ENCODE measurements at places on chromosomes 13 and 19.

DNA sequence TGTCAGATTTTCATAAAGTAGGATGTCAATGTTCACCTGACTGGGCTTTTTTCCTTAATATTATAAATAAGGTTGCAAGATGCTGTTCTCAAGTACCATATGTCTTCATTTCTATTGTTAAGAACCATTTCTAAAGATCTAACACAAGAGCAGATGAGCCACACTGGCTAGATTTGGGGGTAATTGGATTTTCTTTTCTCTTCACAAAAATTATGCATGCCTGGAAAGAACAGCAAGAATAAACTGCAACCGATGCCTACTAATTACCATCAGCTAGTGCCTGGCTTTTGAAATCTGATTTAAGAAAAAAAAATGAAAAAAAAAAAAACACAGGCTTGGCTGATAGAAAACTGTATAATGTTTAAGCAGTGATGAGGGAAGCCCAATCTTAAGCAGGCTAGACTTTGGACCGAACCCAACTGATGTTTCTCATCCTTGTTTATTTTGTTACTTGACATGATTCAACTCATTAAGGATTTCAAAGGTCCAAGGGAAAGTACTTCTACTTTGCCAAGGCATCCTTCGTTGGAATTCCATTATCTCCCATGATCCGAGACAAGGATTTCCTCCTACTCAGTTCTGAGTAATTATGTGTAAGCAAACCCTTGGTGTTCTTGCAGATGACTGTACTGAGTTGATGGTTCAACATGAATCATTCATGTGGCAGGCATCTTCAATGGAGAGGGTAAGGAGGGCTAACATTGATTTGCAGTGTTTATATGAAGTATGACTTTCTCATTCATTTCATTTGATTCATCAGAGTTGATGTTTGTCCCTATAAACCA, 300.5 kb downstream of the SPRY2 start:
- no peak for DNase-seq

- no peak for DNase-seq
These were observed 264.5 kb downstream of the TDRD3 start for GRCh38 chr13:60661521-60661920.

- DNase-seq = no peak
These were observed 3.8 kb downstream of the ZC3H4 start for GRCh38 chr19:47109541-47110375.

- DNase-seq = no peak
These were observed 185.3 kb upstream of the EDNRB start for GRCh38 chr13:78103936-78104335.

GRCh38 chr13:108777421-108778420, 148.3 kb downstream of the MYO16 start:
- DNase-seq = no peak

GRCh38 chr19:4371247-4372164, 28.1 kb downstream of the MPND start:
- no peak for DNase-seq

DNA sequence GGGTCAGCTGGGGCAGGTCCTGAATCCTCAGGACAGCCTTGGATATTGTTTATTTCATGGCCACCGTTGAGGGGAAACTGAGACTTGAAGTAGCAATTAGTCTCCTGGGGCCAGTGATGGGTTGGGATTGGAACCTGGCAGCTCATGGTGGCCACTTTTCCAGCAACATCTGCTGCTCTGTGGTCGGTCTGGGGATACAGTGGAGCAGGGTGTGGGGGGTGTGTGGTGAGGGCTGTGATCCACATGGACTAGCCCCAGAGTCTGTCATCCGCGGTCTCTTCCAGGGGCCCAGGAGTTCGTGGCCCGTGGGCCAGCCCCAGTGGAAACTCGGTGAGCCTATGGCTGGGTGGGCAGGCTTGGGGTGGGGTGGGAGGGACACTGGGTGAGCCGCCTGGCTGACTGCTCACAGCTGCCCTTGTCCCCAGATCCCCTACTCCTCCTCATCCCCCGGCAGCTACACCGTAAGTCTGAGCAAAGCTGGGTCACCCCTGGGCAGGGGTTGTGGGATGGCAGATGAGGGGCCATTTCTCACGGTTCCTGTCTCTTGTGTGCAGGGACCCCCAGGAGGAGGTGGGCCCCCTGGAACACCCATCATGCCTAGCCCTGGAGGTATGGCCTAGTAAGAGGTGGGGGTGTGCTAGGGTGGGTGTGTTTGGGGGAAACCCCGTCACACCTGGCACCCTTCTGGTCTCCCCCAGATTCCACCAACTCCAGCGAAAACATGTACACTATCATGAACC, 5.5 kb downstream of the ISYNA1 start:
- DNase-seq = no peak

- peak; percentile 2 for DNase-seq
These were observed at the start of gene KCNK6 for GRCh38 chr19:38319421-38320258. KCNK6 (plus strand) TSS chr19:38319845; CDS start chr19:38319951, 106 bp downstream.

GRCh38 chr19:6062274-6062673, 48.0 kb downstream of the RFX2 start:
- DNase-seq = no peak

GRCh38 chr19:48296963-48297734, 27.3 kb downstream of the ZNF114 start:
- no peak for DNase-seq

- no peak for DNase-seq
These were observed 9.0 kb downstream of the ZNF808 start for GRCh38 chr19:52536448-52536800.

DNA sequence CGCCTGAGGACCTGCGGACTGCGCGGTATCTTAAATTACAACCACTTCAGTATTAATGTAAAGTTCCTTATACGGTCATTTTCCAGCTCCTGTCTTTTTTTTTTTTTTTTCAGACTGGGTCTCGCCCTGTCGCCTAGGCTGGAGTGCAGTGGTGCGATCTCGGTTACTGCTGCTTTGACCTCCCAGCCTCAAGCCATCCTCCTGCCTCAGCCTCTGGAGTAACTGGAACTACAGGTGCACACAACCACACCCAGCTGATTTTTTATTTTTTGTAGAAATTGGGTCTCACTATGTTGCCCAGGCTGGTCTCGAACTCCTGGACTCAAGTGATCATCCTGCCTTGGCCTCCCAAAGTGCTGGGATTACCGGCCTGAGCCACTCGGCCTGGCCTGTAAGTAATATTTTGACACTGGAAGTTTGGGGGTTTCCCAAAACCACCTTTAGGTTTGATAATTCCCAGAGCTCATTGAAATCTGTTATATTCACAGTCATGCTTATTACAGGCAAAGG, 406 bp upstream of the EID2B start:
- no peak for DNase-seq

DNA sequence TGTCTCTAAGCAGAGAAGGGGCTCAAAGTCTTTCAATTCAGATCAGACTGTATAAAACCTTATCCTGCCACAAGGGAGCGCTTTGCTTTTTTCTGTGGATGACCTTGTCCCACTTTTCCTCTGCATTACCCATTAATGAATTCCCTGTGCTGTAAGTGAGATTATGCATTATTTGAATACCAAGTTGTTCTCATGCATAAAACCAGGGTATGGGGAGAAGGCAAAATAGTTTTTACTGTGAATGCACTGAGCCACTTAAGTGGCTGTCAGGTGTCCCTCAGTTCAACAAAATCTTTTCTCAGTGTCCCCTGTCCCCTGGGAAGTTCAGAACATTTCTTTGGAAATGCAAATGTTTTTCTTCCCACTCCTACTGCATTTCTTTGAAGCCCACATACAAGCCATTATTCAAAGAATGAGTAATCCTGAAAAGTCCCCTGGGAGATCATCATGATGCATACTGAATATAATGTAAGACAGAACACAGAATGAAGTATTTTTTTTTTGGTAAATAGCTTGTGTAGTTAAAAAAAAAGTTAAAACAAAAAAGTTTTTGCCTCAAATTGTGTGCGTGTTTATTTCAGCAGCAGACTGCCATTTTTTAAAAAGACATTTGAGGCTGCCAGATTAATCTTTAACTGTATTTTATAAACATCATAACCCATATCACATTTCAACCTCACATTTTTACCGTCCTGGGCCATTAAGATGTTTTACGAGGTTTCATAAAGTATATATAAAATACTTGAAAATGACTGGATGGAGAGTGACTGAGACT, 506.7 kb upstream of the PCDH9 start:
- peak; percentile 14 for DNase-seq

GRCh38 chr19:47641891-47642485, 33.1 kb downstream of the BICRA start:
- DNase-seq = no peak

DNA sequence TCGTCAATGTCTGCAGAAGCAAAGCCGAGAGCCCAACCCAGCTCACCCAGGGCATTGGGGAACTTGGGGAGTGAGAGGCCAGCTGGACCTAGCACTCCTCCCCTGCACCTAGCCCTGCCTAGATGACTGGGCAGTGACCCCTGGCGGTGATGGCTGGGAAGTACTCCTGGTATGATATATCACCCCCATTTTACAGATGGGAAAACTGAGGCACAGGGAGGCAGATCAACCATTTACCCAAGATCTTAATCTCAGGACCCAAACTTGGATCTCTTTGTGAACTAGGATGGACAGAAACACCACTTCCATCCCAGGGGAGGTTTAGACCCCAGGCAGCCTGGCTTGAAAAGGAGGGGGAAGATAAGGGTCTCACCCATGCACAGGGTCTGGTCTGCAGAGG, 43.5 kb downstream of the CCL25 start:
- no peak for DNase-seq

DNA sequence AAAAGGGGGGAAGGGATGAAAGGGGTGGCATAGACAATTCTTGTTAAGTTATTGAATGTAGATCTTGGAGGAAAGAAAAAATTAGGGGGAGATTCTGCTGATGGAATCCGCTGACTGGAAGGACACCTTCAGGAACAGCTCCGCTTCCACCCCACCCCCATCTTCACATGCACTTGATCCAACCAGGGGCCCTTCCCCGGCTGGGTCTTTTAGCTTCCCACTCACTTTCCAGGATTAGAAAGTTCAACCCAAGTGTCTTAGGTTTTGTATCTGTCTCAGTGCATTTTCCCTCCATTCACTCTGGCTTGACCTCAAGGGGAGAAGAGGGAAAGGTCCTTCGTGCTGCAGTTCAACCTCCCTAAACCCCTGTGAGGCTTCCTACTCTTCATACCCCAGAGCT, 141.4 kb downstream of the IRS2 start:
- DNase-seq = no peak

GRCh38 chr13:99432609-99433542, 68.4 kb upstream of the TM9SF2 start:
- no peak for DNase-seq

GRCh38 chr13:46992383-46992952, 95.6 kb upstream of the HTR2A start:
- DNase-seq = peak; percentile 2

- DNase-seq = no peak
These were observed 17.3 kb downstream of the UPF1 start for GRCh38 chr19:18848878-18849661.

GRCh38 chr13:99378985-99379733, 72.0 kb upstream of the GPR183 start:
- DNase-seq = no peak

GRCh38 chr13:43996221-43996620, 116.5 kb downstream of the LACC1 start:
- no peak for DNase-seq

DNA sequence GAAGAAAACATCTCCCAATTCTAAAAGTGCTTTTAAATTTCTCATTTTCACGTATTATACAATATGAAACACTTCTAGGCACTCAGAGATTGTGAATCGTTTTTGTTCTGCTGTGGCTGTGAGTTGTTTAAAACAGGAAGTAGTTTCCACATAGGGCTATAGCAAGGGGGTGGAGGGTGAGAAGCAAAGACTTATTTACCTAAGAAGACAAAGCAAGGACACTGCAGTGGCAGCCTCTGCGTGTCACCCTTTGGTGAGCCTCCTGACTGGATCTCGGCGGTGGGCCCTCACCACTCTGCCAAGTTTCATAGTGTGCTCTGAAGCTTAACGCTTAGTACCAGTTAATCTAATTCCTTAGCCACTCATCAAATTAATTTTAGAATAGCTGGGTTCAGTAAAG, 56.8 kb downstream of the TNFSF13B start:
- DNase-seq = peak; percentile 17

DNA sequence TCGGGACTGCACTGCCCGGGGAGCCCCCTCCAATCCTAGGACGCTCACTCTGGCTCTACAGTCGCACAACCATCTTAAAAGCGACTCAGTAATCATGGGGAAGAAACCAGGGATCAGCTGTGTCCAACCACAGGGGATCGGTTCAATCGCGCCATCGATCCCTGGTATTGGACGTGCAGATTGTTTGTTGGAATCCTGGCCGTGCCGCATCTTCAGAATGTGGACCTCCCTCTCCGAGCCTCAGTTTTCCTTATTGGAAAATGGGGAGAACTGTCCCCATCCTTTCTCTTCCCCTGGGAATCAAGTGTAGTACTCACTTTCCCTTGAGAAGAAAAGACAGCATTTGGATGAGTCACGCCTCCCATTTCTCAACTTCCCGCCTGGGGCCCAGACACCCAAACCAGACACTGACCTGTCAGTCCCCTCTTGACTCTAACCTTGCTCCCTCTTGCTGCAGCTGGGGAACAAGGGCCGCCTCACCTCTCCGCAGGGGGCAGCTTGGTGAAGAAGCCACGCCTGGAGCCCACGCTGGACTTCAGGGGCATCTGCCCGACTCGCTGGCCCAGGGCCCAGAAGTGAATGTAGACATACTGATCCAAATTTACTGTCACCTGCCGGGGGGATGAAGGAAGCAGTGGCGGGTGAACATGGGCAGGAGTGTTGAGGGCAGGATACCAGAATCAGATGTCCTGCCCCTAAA, 17.6 kb downstream of the EMP3 start:
- DNase-seq = no peak

DNA sequence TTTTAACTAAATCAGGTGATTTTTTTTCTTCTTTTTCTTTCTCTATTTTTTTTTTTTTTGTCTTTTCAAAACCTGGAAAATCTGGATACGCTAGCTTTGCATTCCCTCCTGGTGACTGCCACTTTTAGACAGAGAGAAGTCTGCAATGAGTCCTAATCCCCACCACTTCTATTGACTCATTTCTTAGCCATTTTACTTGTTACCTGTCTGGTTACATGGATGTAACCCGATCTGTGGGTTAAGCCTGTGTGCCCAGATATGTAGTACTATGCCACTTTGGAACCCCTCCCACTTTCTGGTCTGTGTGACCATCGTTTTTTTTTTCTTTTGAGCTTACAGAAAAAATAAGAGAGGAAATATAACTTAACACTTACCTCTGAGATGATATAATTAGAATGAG, 817.8 kb upstream of the PCDH9 start:
- DNase-seq = no peak
